ENCODE measurements at places on chromosomes 4 and X.

- no peak for DNase-seq
Measured at GRCh38 chr4:114383721-114384120, 214.9 kb upstream of the UGT8 start.

- DNase-seq = no peak
Measured at GRCh38 chr4:167802463-167803212, 289.7 kb upstream of the ANXA10 start.

GRCh38 chr4:148266921-148267320, 175.3 kb downstream of the NR3C2 start:
- DNase-seq = no peak

DNA sequence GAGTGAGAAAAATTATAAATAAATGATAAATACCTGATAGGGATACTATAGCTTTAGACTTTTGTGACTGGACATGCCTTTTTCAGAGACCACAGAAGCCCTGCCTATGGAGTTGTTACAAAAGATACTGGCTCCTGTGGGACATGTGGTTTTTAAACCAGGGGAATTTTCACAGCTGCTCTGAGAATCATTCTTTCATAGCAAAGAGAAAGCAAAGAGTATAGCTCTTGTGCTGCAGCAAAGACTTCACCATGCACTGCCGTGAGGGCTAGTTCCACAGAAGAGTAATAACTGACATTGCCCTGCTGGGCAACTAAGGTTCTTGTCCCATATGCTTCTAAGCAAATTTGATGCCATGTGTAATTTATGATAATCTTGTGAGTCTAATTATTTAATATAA, 98.2 kb downstream of the MAPK10 start:
- no peak for DNase-seq

- no peak for DNase-seq
Measured at GRCh38 chrX:17488036-17488435, 113.0 kb downstream of the NHS start.

DNA sequence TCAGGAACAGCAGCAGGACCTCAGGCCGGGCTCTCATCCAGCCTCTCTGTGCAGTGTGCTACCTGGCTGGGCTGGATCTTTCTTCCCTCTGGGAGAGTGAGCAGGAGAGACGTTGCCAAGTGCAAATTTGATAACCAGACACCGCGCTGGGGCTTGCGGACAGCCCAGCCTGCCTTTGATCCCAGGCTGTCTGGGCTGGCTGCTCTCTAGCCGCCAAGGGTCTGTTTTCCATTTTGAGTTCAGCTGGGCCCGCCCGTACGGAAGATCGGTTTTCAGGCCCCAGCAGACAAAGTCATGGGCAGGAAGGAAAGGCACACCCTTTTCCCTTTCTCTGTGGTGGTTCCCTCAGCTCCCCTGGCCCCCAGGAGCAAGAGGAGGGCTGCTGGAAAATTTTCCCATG, 90.2 kb downstream of the CPZ start:
- no peak for DNase-seq

- DNase-seq = no peak
Measured at GRCh38 chr4:57448901-57449300, 338.7 kb upstream of the IGFBP7 start.

DNA sequence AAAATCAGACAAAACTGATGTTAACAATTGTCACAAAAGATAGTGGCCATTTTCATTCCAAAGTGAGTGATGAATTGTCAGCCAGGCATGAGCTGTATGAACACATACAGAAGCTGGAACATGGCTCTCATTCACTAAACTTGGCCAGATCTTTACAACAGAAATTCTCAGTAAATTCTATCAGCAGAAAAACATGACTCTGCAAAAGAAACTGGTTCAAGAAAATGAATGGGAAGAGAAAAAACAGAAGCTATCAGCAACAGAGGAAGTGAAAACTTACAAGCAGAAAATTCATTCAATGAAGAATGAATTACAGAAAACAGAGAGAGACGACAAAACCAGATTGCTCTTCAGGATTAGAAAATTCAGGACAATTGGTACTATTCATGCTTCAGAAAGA, 249.6 kb downstream of the COL25A1 start:
- DNase-seq = no peak

- DNase-seq = no peak
Measured at GRCh38 chr4:80732010-80732409, 298.5 kb upstream of the BMP3 start.

DNA sequence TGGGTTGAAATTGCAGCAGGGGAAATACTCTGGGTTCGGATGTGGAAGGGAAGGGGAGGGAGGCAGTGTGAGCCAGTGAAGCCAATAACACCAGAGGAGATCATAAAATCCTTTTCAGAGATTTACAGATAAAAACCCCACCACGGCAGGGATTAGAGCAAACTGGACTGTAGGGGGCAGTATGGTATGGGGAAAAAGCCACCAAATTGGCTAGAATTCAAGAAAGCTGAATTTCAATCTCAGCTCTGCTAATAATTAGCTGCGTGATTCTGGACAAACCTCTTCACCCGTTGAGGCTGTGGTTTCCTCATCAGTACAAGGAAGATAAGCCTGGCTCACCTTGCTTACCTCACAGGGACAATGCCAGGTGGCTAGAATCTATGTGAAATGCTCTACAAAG, 108.1 kb downstream of the ATG4A start:
- DNase-seq = peak; percentile 53

DNA sequence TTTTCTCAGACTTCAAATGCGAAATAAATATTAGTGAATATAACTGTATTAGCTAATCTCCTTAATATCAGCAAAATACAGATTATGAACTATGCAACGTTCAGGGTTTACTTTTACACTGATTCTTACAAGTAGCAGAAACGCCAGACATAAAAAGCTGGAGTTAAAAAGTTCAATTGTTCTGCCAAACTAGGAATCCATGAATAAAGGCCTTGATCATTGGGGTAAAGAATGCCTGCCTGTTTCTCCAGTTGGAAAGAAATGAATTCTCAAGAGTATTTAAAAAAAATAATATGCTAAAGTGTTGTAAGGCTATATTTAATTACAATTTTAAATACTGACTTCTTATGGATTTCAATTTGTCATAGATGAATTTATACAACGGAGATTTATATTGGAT, 612.2 kb downstream of the DMD start:
- DNase-seq = no peak

- DNase-seq = no peak
Measured at GRCh38 chr4:82231806-82232205, 142.0 kb downstream of the HNRNPD start.

- DNase-seq = no peak
Measured at GRCh38 chr4:53307819-53308780, 57.8 kb downstream of the SCFD2 start.

DNA sequence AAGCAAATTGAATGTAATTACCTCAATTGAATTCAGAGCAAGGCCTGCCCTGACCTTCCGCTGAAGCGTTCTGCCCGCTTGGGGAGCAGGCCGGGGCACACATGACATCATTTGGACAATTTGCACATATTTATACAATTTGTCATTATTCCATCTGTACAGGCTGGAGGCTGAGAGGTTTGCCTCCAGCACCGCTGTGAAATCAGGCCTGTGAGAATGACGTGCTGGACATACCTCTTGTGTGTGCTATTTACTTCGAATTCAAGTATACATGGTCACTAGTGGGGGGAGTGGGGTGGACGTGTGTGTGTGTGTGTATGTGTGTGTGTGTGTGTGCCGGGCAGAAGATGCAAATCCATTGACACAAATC, 285.6 kb downstream of the SHOX start:
- no peak for DNase-seq

DNA sequence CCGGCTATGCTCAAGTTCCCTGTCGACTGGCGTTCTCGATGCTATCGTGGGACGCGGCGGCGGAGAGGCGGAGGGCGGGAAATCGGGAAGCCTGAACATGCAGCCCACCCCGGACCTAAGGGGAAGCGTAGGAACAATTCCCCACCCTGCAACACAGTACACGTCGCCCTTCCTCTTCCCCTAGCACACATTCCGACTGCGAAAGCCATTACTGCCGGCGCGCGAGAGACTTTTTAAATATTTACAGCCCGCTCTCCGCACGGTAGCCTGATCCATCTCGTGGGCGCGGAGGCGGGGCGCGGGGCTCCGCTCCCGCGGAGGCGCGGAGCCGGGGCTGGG, 48.1 kb upstream of the BCOR start:
- DNase-seq = no peak

DNA sequence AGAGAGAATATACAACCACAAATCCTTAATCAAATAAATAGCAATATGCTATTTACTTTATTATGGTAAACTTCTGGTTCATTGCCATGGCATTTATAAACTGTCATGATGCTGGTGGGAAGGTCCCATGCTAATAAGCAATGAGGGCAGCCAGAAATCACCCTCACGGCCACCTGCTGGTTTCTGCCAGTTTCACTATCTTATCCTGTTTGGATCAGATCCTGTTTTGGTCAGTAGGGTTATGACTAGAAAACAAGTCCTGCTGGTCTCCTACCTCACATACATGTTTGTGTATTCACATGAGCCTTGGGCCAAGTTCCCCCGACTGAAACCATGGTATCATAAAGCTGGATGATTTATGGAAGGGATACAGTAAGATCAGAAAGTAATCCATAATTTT, 28.1 kb downstream of the XAGE5 start:
- DNase-seq = no peak

GRCh38 chr4:74202062-74202586, 44.2 kb downstream of the MTHFD2L start:
- DNase-seq = no peak

GRCh38 chrX:149682031-149682430, 29.8 kb upstream of the MAGEA11 start:
- no peak for DNase-seq

GRCh38 chr4:156870131-156870530, 101.5 kb downstream of the PDGFC start:
- DNase-seq = no peak

All from NCI-H2081 (cell line).